ENCODE measurements at places on chromosomes 4 and X.

DNA sequence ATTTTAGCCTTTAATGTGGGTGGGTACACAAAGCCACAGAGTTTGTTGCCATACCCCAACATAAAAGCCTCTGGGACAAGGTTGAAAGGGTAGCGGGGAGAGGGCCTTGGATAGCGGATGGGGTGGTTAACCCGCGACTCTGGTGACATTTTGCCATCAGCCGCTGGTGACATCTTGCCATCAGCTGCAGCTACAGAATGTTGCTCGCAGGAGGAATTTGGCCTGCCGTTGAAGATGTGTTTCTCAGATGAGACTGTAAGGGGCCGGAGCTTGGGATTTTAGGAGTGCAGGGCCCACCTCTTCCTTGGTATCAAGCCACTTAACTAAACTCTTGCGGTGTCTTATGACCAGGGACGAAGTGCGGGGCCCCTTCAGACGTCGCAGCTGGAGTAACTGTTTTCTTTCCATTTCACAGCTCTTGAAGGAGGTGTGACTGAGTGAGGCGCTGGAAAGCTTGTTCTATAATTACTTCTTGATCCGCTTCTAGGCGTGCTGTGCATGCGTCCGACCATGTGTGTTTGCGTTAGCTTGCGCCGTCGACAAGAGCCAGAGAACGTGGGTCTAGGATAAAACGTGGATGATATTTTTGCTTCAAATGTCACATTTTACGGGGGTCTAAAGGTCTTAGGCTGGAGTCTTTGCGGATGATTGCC lies 820 bp upstream of the RASL11B start:
- DNase-seq = no peak

DNA sequence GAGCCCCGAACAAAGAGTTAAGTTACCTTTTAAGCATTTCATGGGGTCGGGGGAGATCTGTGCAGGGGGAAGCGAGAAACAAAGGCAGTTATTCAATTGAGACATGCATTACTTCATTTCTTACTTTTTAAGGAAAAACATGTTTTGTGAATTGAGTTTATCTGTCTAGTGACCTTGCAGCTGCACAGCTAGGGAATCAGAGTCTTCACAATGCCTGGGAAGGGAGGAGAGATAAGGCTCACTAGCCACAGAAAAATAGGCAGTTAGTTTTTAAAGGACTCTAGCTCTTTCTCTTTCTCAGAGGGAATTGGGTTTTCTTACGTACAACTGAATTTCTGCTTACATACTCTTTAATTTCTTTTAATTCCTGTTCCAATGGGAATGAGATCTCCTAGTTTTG lies 26.2 kb upstream of the ZBTB33 start:
- no peak for DNase-seq

DNA sequence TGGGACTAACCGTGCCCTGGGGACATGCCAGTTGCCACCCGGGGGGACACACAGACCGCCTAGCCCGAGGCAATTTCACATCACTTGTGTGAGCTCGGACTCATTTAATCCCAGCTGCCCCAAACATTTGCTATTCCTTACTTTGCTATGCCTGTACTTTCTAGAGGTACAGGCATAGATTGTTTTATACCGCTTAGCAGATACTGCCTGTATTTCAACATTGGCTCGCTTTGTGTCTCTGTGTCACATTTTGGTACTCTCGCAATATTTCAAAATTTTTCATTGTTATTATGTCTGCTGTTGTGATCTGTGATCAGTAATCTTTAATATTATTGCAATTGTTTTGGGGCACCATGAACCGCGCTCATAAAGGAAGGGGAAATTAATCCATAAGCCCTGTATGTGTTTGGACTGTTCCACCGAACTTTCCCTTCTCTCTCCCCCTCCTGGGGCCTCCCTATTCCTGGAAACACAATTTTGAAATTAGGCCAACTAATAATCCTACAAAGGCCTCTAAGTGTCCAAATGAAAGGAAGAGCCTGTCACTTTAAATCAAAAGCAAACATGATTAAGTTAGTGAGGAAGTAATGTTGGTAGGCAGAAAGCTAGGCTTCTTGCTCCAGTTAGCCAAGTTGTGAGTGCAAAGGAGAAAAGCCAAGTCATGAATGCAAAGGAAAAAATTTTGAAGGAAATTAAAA lies 568 bp upstream of the CASP6 start:
- peak; percentile 53 for DNase-seq

GRCh38 chr4:87077914-87078585 lies 142.4 kb downstream of the KLHL8 start:
- no peak for DNase-seq

DNA sequence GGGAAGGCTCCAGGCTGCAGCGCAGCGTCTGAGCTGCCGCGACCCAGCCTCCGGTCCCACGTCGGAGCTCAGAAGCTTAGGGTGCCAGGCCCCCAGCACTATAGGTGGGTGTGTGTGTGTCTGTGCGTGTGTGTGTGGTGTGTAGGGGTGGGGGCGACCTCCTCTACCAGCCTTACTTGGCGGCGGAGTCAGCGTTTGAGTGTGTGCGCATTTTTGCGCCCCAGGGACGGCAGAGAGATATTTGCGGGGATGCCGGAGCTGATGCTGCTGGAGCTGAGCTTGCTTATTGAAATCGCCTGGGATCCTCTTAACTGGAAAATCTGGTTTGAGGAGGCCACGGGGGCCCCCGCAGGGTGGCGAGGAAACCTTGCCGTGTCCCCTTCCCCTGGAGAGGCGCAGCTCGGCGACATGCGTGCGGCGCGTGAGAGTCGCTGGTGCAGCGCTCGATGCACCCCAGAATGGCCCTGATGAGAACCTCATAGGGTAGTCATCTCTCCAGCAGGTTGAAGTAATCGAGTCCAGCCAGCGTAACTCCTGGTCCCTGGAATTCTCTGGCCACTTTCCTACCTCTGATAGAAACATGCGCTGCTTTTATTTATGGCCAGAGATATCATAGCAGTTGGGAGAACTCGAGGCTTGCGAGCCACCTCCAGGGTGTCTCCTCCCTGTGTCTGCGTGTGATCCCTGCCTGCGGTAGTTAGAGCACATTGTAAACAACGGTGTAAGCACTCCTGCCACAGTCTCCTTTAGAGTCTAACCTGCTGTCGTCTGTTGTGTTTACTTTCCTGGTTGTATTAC lies 2.7 kb downstream of the ADGRL3 start:
- DNase-seq = no peak

- DNase-seq = no peak
Measured at GRCh38 chr4:137601934-137602333, 69.6 kb upstream of the PCDH18 start.

- DNase-seq = no peak
Measured at GRCh38 chr4:1534095-1534872, 128.0 kb upstream of the NKX1-1 start.

- DNase-seq = no peak
Measured at GRCh38 chr4:16124232-16124631, 40.4 kb upstream of the PROM1 start.

- DNase-seq = no peak
Measured at GRCh38 chrX:74527350-74527749, 87.1 kb downstream of the RLIM start.

DNA sequence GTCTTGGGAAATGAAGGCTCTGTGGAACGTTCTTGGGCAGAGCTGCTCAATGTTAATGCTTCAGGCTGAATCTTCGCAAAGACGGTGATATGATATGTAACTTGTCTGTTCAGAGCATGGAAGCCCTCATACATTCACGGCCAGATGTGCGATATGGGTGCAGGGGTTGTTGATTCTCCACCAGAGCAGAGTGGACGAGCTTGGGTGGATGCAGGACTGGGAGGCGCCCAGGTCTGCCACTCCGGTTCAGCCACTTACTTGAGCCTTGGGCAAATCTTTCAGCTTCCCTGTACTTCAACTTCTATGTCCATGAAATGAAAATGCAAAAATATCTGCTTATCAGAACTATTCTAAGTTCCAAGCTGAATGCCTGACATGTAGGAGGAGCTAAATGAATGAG lies 47.4 kb upstream of the MND1 start:
- no peak for DNase-seq

GRCh38 chr4:845836-846251 lies 19.9 kb upstream of the CPLX1 start:
- DNase-seq = no peak

DNA sequence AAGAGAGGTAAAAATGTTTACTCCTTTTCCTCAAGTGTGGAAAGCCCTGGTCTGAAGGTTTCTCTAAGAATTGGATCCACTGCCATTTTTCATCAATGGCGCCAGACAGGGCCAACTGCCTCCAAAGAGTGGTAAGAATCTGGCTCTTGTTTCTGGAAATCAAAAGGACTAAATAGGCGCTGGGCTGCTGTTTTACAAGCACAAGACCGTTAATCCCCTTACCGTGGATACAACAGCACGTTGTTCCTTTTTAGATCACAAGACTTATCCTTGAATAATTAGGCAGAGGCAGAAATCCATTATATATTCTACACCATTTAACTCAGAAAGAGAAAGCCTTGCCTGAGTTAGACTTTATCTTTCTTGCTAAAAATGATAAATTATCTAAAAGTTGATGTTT lies 10.6 kb downstream of the CLTRN start:
- no peak for DNase-seq

DNA sequence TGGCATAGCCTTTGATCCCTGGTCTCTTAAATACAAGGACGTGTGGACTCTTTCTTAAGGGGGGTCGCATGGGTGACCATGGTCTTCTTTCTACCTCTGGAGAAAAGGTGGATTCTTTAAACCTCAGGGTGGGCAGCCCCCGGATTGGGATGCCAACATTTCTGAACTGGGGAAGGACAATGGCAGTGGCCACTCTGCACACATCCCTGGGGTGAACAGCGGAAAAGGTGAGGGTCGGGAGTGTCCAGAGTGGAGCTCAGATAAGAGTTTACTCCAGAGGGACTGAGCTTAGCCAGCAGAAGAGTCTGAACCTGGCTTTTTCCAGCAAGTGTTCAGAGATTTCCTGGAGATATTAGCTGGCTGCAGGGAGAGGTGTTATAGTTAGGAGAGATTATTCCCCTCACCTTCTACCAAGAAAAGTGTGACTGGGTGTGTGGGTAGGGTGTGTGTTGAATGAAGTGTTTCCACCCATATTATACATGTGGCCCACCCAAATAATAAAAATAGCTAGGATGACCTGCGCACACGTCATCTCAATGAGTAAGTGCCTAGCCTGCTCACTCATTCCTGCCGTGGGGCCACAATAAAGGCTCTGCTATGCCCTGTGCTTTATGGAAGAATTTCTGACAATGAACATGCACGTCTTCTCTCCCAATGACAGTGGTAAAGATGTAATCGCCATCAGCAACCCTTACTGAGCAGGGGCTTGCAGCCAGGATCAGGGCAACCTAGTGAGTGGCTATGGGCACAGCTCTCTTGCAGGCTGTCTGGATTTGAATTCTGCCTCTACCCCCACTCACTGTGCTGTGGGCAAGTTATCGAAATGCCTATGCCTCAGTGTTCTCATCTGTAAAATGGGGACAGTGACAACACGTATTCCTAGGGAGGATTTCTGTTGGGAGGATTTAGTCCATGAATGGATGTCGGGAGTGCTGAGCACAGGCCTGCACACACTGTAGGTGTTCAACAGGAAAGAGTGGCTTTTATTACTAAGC lies 76.6 kb downstream of the SLC2A9 start:
- no peak for DNase-seq

GRCh38 chrX:121258545-121258944 lies 211.1 kb downstream of the GLUD2 start:
- DNase-seq = no peak

DNA sequence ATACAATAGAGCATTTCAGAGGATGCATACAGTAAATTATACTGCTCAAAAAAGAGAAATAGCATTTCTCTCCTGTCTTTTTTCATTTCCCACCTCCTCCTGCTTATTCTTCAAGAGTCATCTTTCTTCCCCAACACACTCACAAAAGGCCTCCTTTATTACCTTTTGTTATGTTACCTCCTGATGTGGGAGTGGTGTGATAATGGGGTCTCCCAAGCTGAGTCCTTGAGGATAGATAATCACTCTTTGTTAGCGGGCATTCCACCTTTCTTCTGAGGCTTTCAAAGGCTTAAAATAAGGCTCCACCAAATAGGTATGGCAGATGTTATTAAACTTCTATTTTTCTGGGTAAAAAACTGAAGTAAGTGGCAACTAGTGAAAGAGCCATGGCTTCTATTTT lies 159.8 kb downstream of the CPEB2 start:
- no peak for DNase-seq

DNA sequence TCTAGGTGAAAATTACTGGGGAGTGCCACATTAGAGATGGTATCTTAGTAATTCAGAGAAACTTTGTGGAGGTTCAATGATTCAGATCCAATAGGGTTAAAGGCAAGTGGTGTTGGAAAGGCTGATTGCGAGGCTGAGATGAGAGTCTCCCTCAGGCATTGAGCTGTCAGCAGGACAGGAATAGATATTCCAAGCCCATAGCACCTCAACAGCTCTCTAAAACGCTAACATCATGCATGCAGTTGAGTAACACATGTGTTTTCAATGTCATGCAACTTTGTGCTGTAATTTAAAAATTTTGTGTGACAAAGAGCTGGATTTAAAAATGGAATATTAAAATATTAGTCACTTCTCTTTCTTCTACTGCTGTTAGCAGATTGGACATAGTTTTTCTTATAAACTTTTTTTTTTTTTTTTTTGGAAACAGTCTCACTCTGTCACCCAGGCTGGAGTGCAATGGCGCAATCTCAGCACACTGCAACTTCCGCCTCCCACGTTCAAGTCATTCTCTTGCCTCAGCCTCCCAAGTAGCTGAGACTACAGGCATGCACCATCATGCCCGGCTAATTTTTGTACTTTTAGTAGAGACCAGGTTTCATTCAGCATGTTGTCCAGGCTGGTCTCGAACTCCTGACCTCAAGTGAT lies 173.5 kb upstream of the C1QTNF7 start:
- no peak for DNase-seq

GRCh38 chr4:141463678-141464077 lies 172.7 kb upstream of the IL15 start:
- DNase-seq = no peak

- no peak for DNase-seq
Measured at GRCh38 chr4:143099693-143100092, 85.0 kb upstream of the USP38 start.

- DNase-seq = no peak
Measured at GRCh38 chr4:8794491-8794890, 77.1 kb downstream of the HMX1 start.

DNA sequence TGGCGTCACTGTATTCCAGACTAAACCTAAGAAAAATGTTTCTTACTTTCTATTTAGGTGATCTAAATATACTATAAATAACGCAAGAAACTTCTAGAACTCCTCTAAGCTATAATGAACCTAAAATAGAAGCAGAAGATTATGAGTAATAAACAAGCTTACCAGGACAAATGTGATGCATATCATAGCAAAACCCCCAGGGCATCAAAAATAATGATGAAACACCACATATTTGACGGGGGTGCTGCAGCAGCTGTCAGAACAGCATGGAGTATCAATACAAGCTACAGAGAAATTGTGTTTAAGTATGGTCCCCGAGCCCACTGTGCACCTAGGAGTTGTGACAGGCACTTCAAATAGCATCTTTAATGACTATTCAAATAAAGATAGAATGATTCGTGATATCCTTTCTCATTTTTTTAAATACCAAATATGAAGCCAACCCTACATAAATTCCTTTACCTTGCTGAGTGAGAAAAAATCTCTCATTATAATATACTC lies 337.3 kb downstream of the CENPC start:
- no peak for DNase-seq

DNA sequence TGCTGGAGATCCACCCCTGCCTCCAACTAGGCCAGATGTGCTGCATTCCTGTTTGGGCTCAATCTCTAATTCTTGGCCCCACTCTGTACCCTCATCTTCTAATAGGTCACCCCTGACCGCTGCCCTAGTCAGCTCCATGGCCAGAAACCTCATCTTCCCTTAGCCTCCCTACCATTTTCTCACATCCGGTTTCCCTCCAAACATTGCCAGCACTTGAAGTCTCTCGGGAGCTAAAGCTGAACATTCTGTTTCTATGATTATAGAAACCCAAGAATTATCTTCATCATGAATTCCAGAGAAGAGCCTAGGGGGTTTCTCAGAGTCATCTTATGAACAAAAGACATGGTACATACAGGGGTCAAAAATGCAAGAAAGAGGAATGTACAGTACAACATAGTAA lies 179.7 kb downstream of the AMELX start:
- no peak for DNase-seq

All from GF-D8 (cell line).